ENCODE measurements at places on chromosomes 3 and 15. TPM values are rescaled to one million over a fixed set of nuclear protein-coding genes. Genes with fewer than 3 reads are reported as not detected.

CPB1 gene
- not detected for total RNA-seq

SCN5A gene
- 0.75 TPM for total RNA-seq

FMN1 gene
- 11.0 TPM for total RNA-seq

GP9 gene
- total RNA-seq = not detected

CCDC9B gene
- total RNA-seq = 46.2 TPM

DNASE1L3 gene
- total RNA-seq = not detected

CTXN2 gene
- not detected for total RNA-seq

GNL3 gene
- total RNA-seq = 155 TPM

NOX5 gene
- 0.25 TPM for total RNA-seq

USP50 gene
- 0.62 TPM for total RNA-seq

GABRR3 gene
- total RNA-seq = not detected

PTX3 gene
- 186 TPM for total RNA-seq

CHRNA3 gene
- total RNA-seq = not detected

TMEM108 gene
- 0.12 TPM for total RNA-seq

DLEC1 gene
- total RNA-seq = 0.12 TPM
